Endothelial cell (in vitro differentiated cells): ENCODE measurements at places on chromosomes 13 and 19. TPM values are rescaled to one million over a fixed set of nuclear protein-coding genes. Genes with fewer than 3 reads are reported as not detected.

CEACAM7 gene
- total RNA-seq: not detected

FFAR3 gene
- total RNA-seq: not detected

ZNF836 gene
- total RNA-seq: 15.4 TPM

FCER2 gene
- total RNA-seq: not detected

KLK12 gene
- not detected for total RNA-seq

RPL13A gene
- 2,762 TPM for total RNA-seq

DIAPH3 gene
- 4.5 TPM for total RNA-seq

PSENEN gene
- 99.0 TPM for total RNA-seq

CLEC11A gene
- total RNA-seq: 37.3 TPM

NBEA gene
- 11.7 TPM for total RNA-seq

DNA sequence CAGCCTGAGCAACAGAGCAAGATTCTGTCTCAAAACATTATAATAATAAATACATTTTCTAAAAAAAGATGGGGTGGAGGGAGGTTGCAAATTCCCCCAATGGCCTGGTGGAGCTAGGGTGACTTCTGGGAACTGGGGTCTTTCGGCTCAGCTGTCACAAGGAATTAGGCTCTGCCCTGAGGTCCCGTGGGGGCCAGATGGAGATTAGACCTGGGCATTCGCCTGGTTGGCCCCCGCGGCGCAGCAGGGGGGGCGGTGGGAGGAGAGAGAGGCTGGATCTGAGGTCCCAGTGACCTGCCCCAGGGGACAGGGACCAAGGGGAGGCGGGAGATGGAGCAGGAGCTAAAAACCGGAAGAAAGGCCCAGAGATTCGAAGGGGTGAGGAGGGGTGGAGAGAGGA is 14.8 kb downstream of the FUT6 start:
- no peak for DNase-seq

DNA sequence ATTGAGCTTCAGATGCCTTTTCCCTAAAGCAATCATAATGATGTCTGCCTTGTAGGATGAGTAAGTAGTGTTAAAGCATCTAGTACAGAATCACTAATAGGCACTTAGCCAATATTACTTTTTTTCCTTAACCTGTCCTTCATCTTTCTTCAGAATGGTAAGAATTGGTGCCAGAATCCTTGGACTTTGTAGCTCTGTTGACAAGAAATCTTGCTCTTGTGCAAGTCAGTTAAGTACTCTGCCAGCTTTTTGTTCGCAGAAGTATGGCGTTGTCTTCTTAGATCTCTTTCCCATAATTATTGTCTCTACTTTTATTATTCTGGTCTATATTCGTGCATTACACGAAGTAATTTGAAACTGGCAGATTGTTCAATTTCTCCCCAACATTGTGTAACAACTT is 554.5 kb downstream of the PCDH9 start:
- DNase-seq: no peak

DNA sequence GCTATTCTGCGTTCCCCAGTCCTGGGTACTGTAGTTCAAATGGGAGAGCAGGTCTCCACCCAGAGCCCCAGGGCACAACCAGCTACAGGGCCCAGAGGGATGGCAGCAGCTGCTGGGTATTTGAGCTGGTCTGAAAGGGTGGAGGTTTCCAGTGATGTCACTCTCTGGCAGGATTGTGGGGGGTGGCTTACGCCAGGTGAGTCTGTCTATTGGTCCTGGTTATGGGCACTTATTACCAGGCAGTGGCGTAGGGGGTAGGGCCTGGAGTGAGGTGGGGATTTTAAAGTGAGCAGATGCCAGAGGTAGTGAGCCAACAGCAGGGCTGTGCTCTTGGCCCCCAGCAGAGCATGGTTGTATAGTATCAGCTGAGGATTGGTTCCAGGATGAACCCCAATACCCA is 6.2 kb downstream of the RPS19 start:
- DNase-seq: no peak

DNA sequence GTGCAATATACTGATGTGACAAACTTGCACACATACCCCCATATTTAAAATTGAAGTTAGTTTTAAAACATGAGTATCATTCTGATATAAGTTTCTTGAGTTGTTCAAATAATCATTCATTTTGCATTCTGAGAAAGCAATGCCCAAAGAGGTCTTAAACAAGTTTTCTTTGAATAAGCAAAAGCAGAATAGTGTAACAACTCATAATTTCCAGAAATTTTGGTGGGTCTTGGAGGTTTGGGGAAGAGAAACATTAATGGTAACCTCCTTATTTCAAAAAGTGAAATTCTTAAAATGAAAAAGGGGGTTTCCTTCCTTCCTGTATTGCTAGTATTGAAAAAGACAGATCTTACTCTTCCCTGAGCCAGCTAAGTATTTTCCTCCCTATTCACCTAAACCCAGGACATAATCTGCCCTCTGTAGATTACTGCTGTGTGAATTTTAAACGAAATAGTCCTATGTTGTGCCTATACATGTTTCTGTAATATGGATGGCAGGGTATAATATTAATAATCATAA is 30.4 kb downstream of the SLC25A15 start:
- DNase-seq: no peak

DNA sequence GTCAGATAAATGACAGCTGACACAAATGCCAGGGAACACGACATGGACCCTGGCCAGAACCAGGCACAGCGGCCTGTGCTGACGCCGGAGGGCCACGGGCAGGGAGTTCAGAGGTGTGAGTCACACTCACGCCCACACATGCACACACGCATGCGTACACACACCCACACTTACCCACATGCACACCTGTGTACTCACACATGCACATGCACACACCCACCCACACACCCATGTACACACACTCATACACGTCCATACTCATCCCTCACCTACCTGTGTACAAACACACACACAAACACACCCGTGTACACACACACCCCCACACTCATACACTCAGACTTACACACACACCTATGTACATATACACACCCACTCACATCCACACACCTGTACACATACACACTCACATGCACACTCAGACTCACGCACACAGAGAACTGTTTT is 40.4 kb downstream of the MLLT1 start:
- no peak for DNase-seq

DNA sequence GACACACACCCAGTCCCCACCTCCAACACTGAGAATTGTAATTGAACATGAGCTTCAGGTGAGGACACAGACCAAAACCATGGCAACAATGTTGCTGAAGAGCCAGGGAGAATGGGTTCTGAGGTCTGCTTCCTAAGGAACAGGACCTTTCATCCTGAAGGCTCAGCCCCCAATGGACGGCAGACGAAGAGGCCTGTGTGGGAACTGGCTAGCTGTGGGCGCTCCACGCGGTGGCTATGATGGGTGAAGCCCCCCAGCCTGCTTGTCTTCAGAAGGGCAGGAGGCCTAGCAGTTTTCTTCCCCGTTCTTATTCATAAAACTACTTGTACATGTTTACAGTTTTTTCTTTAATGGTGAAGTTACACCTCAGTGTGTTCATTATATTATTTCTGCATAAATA is 136.1 kb upstream of the SPACA7 start:
- DNase-seq: no peak

GRCh38 chr13:73450583-73450982 is 391.8 kb downstream of the KLF5 start:
- no peak for DNase-seq

DNA sequence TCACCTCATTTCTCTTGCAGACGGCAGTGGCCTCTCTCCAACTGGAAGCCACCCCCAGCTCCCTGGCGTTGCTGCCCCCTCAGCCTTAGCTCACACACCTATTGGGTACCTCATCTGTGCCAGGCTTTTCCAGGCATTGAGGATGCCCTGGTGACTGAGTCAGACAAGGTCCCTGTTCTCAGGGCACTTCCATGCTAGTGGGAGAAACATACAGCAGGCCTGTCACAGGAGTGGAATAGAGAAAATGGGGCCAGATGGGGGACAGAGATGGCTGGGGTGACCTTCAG is 33.9 kb downstream of the CAPN12 start:
- DNase-seq: no peak

DNA sequence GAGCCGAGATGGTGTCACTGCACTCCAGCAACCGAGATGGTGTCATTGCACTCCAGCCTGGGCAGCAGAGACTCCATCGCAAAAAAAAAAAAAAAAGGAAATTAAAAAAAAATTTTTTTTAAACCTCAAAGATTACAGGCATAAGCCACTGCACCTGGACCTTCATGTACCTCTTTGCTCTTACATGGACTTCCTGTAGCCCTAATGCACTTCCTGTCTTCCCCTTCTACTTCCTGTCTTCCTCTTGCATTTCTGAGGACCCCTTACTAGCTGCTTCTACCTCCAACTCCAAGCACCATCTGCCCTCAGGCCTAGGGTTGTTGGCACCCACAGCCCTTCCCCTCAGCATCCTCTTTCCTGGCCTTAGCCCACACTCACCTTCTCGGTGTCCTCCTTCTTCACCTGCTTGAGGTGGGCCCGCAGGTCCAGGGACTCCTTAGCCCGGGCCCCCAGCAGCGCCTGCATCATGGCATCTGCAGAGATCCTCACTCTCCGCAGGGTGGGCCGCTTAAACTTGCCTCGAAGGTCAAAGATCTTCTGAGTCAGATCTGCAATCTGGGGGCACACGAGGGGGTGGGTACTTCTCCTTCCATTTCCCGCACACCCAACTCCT is 3.8 kb downstream of the TNNI3 start:
- DNase-seq: no peak

GRCh38 chr13:112057736-112058518 is 9.0 kb upstream of the SOX1 start:
- DNase-seq: peak; percentile 78

GRCh38 chr19:57776764-57777296 is 7.4 kb downstream of the ZNF586 start:
- DNase-seq: no peak

DNA sequence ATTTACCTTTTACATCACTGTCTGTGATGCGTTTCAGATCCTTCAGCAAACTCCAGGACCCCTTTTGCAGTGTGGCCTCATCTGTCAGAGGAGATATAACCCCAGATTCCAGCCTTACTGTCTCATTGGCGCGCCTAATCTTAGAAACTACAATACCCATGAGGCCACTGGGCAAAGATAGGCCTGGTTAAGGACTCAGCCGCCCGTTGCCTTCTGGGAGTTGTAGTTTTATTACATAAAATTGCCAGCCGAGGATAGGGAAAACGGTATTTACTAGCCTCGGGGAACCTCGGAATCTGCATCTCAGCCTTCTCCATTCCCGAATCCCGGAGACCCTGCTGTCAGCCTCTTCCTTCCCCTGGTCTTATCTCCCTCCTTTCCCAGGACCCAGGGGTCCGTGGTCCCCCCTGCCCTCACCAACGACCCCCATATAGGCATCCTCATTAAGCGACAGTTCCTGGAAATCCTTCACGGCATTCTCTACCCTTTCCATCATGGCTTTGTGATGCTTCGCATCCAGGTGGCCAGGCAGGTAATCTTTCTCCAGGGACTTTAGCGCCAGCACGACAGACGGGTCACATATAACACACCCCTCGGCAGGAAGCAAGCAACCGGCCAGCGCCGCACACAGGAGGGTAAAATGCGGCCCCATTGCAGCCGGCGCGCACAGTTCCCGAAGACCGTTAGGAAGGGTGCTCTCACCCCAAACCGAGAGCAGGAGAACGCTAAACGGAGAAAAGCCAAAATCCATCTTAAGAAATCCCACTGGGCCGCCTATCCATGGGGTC is 1.3 kb downstream of the IZUMO1 start:
- peak; percentile 60 for DNase-seq

- no peak for DNase-seq
Observed at GRCh38 chr13:101486708-101487437, 34.4 kb downstream of the ITGBL1 start.

DNA sequence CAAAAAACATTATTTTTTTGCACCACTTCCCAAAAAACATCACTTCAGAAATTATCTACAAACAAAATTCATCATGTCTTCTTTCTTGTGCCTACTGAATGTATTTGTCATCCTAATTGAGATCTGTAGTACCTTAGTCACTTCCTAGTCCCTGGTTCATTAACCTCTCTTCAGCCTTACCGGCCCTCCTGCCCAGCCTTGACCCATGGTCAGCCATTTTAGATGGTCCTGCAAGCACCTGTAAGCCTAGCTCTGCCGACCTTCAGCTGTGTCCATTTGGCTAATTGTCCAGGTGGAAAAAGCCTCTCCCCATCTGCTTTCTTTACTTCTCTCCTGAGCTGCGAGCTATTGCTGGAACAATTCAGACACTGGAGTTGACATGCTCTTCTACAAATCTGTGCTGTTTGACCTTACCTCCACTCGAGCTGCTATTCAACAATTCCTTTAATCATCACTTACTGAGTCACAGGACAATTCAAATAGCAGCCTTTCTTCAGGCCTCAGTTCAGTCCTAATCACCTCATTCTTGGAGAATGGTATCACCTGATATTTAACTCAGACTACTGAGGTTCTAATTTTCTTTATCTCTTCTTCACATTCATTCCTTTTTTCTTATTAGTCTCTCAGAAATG is 882.5 kb downstream of the PCDH9 start:
- no peak for DNase-seq

DNA sequence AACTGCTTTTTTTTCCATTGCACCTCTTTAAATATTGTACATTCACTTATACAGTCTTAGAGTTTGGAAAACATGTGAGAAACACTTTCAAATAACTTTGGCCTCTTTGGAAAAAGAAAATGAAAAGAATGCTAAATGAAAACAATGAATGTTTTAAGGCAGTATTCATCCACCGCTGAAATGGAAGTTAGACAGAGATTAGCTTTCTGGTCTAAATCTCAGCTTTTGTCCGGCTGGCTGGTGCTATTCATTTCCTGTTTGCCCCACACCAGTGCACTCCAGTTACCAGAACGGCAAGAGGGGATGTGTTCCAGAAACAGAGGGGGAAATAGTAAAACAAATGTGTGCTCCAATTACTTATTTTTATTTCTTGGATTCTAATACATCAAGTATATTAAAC is 1201.3 kb downstream of the EFNB2 start:
- DNase-seq: no peak

- DNase-seq: no peak
Observed at GRCh38 chr19:39470724-39471339, 9.8 kb upstream of the TIMM50 start.

GRCh38 chr13:66994097-66994496 is 236.0 kb downstream of the PCDH9 start:
- DNase-seq: peak; percentile 85

DNA sequence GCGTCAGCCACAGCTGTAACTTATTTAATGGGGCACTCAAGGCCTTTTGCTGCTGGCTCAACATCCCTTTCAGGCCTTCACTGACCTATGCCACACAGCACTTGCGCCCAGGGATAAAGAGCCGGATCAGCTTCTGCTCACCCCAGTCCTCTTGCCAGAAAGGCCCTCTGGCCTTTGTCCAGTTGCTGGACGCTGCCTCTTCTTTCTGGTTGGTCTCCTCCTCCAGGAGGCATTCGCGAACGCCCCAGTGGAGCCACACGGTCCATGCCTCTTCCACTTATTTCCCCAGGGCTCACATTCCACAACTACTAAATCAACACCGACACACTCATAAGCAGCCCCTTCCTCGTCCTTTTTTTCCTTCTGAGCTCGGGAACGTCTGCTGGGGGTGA is 3.7 kb upstream of the ZNF329 start:
- peak; percentile 15 for DNase-seq

DNA sequence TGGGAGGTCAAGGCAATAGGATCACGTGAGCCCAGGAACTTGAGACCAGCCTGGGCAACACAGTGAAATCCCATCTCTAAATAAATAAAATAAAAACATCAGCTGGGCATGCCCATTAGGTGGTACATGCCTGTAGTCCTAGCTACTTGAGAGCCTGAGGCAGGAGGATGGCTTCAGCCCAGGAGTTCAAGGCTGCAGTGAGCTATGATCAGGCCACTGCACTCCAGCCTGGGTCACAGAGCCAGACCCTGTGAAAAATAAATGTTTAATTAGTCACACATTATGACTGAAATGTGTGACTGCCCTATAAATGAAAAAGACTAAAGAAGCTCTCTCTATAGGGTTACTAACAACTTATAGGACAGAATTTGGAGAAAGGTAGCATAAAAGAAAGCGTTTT is 37.7 kb downstream of the USP12 start:
- no peak for DNase-seq

- DNase-seq: no peak
Observed at GRCh38 chr13:106369091-106369490, 166.4 kb downstream of the EFNB2 start.
